ENCODE measurements at places on chromosomes 3 and 15. TPM values are rescaled to one million over a fixed set of nuclear protein-coding genes. Genes with fewer than 3 reads are reported as not detected.

The TGM5 gene
- not detected for total RNA-seq

The RBPMS2 gene
- 403 TPM for total RNA-seq

The IP6K2 gene
- 38.4 TPM for total RNA-seq

The USP19 gene
- 38.3 TPM for total RNA-seq

The INKA1 gene
- total RNA-seq: 2.6 TPM

The AGTR1 gene
- total RNA-seq: 16.5 TPM

The KNG1 gene
- 0.24 TPM for total RNA-seq

The GOLGA6L7 gene
- not detected for total RNA-seq

The NGRN gene
- 131 TPM for total RNA-seq

- DNase-seq: no peak
These were observed 187.0 kb upstream of the ATP10A start for GRCh38 chr15:26049900-26050657.

GRCh38 chr15:68224108-68224507 lies 5.4 kb downstream of the CLN6 start:
- no peak for DNase-seq

DNA sequence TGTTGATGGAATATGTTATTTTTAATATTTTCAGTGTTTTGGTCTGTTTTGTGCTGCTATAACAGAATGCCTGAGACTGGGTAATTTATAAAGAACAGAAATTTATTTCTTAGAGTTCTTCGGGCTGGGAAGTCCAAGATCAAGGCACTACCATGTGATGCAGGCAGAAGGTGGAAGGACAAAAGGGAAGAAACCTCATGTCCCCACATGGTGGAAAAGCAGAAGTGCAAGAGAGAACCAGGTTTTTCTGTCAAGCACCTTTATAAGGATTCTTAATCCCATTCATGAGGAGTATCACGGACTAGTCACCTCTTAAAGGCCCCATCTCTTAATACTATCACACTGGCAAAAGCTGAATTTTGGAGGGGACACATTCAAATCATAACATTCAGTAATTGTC lies 57.9 kb upstream of the EPHB3 start:
- DNase-seq: no peak

- DNase-seq: no peak
These were observed 89.2 kb downstream of the FBN1 start for GRCh38 chr15:48556159-48556897.

DNA sequence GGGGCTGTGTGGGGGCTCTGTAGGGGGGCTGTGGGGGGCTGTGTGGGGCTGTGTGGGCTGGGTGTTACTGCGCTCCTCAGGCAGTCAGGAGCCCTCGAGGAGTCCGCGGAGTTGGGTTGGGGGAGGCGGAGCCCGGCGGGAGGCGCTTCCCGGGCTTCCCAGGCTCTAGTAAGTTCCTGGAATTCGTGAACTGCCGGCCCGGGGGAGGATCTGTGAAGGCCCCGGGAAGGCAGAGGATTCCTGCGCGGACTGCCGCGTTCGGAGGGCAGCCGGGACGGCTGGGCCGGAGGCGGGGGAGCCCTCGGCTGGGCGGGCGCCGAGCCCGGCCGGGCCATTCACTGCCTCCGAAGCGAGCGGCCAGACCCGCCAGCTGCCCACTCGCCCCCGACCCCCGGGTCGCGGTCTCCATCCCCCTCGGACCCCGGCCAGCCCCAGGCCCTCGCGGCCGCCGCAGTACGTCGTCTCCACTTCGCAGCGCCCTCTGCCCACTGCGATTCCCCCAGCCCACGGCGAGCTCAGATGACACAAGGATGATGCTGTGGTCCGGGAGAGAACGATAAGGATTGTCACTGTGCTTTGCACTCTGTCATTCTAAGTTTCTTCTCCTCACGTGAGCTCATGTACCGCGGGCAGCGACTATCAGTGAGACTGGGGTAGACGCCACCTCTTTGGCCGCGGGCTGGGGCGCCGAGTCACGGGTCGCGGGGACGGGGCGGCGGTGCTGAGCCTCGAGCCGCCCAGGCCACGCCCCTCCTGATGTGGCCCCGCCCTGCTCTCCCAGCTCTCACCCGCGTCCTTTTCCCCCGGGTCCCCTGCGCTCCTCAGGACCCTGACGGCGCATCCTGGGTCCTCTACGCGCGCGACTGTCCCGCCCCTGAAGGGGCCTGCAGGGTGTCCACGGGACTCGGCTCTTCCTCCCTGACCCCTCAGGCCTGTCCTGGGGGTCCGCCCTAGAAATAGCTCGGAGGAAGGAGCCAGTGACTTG lies 65.3 kb downstream of the KLF13 start:
- DNase-seq: peak; percentile 86

GRCh38 chr15:63892794-63893441 lies 59.2 kb upstream of the HERC1 start:
- no peak for DNase-seq

GRCh38 chr3:88385090-88385489 lies 235.3 kb downstream of the C3orf38 start:
- no peak for DNase-seq

- no peak for DNase-seq
These were observed 265.4 kb upstream of the LMCD1 start for GRCh38 chr3:8236264-8236663.

DNA sequence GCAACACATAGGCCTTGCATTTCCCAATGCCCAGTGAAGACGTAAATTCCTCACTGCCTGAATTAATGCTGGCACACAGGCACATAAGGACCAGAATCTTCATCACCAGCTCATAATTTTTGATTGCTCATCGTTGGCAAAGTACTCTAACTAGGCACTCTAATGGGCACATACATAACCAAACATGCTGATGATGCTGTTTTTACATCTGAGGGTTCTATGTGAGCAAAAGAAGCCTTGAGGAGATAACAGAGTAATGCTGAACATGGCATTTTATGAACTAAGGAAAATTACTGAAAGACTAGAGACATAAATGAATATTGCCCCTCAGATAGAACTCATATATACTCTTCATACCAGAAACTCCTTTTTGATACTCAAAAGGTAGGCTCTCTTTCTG lies 387.4 kb downstream of the EPHA6 start:
- no peak for DNase-seq

DNA sequence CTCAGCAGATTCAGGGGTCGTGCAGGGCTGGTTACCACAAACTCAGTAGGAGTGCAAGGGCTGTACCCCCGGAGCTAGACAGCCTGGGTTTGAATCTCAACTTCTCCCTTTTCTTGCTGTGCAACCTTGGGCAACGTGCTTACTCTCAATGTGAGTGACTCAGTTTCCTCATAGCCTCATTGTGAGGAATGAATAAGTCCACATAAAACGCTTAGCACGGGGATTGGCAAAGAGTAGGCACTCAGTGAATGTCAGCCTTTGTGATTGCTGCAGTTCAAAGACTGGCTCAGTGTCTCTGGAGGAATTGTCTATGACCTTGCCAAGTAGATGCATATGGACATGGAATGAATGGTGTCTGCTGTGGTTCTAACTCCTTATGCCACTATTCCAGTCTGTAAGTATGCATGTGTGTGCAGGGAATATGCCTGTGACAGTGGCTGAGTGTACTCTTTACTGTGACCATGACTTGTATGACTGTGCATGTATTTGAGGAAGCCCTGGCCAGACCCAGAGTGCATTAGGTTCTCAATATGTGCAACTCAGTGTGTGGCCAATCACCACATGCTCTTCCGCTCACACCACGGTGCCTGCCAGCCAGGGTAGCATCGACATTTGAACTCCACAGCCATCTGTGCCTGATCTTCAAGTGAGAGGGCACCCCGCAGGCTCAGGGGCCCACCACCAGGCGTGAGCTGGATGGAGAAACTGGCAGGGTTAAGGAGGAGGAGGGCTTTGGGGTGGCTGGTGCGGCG lies 900 bp upstream of the HYAL3 start:
- no peak for DNase-seq

- DNase-seq: no peak
These were observed 448.0 kb upstream of the NECTIN3 start for GRCh38 chr3:110623571-110623970.

Measured in left cardiac atrium (tissue), 4 donors.